MV-4-11 (cell line): ENCODE measurements at places on chromosomes 4 and X.
A peak's percentile ranks its signal among the peaks of the same experiment; 100 is the strongest.

DNA sequence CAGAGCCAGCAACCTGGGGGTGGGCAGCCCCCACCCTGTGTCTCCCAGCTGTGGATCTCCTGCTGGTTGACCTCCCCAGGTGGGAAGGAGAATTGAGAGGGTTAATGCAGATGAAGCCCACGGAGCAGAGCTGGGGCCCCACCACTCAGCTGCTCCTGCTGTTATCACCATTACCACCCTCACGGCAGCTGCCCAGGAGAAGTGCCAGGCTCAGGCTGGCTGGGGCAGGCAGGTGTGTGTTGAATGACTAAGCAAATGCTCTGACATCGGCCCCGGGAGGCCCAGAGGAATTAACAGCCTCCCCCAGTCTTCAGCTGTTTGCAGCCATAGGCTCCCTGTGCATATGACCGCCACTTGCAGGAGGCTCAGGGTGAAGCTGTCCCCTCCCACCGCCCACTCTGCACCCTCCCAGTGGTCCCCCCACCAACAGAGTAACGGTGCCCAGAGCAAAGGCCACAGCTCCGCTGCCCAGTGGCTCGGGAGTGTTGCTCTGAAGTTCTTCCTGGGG lies 133.8 kb downstream of the CPZ start:
- no peak for DNase-seq

- DNase-seq, result no peak
These were observed 463.5 kb downstream of the NKX6-1 start for GRCh38 chr4:84035568-84035967.

DNA sequence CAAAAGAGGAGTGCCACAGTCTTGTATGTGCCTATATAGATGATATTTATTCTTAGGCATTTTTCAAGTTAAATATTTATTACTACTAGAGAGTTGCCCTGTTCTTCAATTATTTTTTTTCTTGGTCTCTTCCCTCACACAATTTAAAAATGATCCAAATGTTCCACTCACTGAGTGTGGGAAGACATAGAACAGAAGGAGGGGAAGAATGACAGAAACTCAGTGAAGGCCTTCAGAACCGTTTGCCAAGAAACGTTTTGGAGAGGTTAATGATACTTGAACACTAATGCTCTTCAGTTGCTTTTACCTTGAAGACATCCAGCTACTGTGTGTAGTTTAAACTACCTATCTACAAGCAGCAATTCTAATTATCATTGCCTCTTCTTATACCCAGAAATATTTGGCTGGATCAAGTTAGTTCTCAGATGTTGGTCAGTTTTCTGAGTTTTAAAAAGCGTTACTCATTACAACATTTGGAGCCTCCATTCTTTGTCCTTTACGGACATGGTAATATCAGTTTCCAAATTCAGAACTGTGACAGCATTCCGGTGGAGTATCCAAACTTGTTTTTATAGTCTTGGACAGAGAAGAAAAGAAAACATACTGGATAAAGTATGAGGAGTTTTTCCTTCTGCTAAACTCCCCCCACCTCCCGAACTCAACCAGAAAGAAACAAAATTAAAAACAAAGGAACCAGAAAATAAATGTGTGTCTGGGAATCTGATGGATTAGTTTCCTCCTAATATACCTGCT lies 389.7 kb downstream of the SPRY1 start:
- no peak for DNase-seq

DNA sequence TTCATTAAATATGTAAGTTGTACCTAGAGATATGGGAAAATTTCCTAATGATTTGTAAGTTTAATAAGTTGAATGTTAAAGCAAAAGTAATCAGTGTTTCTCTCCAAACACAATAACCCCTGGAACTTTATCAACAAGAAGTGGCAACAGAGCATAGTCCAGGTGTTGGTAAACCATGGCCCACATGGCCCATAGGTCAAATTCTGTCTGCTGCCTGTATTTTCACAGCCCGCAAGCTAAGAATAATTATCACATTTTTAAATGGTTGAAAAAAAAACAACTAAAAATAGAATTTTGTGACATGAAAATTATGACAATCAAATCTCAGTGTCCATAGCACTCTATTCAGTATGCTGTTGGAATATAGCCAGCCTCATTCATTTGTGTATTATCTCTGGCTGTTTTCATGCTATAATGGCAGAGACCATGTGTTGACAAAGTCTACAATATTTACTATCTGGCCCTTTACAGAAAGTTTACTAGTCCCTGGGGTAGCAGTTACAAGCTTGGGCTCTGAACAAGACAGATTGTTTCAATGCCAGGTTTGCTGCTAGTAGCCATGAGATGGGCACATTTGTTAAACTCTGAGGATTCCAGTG lies 395.8 kb downstream of the GASK1B start:
- DNase-seq, result no peak

- DNase-seq, result no peak
These were observed 478.7 kb upstream of the GALNTL6 start for GRCh38 chr4:171334549-171334948.

- peak; percentile 77 for DNase-seq
These were observed 49.4 kb upstream of the RELL1 start for GRCh38 chr4:37735578-37735977.

DNA sequence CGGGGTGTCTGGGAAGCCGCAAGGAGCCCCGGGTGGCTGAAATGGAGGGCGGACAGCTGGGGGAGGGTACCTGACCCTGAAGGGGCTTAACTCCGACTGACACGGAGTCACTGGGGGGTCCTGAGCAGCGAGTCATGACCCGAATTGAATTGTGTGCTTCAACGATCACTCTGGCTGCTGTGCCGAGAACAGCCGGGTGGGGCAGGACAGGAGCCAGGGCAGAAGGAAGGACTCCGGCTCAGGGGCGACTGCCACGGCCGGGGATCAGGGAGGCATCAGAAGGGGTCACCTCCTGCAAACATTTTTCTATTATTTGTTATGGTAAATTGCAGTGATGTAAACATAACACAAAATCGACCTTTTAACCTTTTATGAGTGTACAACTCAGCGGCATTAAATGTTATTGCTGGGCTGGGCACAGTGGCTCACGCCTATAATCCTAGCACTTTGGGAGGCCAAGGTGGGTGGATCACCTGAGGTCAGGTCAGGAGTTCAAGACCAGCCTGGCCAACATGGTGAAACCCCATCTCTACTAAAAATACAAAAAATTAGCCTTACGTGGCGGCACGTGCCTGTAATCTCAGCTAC lies 21.6 kb downstream of the ZFYVE28 start:
- DNase-seq, result no peak

DNA sequence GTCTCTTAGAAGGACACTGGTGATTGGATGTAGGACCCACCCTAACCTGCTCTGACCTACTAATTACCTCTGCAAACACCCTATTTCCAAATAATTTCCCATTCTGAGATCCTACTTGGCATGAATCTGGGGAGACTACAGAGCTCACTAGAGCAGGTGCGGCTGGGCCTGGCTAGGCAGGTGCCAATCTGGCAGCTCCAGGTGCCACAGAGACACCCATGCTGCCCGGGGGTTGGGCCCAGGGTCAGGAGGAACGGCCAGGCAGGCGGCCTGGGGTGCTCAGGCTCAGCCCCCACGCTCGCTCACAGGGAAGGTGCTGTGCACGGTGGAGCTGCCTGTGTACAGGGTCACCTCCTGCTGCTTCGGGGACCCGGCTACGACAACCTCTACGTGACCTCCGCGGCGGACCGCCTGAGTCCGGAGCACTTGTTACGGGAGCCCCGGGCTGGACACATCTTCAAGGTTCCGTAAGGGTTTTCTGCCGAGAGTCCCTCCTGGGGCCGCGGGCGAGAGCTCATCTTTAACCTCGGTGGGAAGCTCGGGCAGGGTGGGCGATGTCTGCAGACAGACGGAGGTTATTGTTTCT lies 26.5 kb upstream of the PLCXD1 start:
- no peak for DNase-seq

GRCh38 chr4:128130621-128131020 lies 69.5 kb downstream of the LARP1B start:
- no peak for DNase-seq
